ENCODE measurements at places on chromosomes 1 and 21.

DNA sequence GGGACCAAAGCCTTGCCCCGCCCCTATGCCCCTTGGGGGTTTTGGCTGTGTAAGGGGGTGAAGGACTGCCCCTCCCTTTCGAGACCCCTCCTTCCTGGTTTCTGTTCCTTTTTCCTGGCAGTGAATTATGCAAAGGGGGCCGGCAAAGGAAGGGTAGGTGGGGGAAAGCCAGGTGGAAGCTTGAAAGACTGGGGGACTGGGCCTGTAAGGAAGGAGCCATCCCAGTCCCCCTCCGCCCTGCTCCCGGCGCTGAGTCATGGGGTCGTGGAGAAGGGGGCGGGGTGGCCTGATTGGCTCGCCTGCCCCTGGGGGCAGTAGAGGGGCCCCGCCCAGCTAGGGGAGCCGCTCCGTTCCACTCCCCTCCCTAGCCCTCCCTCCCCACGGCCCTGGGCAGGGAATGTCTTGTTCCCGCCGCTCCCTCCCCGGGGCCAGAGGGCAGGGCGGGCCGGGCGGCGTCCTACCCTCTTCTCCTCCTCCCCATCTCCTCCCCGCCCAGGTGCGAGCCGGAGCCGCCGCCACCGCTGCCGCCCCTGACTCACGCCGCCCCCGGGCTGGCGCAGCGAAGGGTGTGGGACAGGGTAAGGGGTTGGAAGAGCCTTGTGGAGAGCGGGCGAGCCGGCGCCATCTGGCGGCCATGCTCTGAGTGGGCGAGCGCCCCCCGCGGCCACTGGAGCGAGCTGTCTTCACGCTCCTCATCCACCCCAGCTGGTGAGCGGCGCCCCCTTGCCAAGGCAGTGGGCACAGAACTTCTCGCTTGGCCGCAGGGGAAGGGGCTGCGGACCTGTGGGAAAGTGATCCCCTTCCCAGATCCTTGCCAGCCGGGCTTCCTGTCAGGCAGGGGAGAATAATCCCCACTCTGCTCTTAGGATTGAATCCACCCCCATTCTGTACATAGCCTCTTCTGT, 14.7 kb downstream of the ZBTB7B start:
- peak; percentile 82 for DNase-seq

- no peak for DNase-seq
Observed at GRCh38 chr1:114173680-114174079, 20.0 kb upstream of the SYT6 start.

DNA sequence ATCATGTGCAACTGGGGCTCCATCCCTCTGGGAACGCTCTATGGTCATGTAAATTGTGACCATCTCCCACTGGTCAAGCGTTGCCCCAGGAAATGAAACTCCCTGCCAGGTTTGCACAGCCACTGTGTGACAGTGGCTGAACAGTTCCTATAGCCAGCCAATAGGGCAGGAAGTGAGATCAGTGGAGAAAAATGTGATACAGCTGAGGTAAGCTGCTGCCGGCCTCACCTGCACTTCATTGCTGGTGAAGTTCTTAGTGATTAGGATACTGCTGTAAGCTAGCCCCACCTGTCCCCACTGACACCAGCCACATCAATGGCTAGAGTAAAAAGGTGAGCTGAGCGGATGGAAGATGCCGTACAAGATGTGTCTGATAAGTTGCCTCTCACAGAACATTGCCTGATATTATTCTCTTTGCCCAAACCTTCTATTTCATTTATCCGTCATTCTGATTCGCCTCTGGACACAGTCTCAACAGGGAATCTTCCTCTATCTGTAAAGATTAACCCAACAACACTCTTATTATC, 38.4 kb upstream of the CDC42BPA start:
- no peak for DNase-seq

- peak; percentile 35 for DNase-seq
Observed at GRCh38 chr1:33342041-33342723, 21.3 kb upstream of the A3GALT2 start.

GRCh38 chr1:201253906-201254624, 29.2 kb upstream of the PKP1 start:
- DNase-seq: no peak

DNA sequence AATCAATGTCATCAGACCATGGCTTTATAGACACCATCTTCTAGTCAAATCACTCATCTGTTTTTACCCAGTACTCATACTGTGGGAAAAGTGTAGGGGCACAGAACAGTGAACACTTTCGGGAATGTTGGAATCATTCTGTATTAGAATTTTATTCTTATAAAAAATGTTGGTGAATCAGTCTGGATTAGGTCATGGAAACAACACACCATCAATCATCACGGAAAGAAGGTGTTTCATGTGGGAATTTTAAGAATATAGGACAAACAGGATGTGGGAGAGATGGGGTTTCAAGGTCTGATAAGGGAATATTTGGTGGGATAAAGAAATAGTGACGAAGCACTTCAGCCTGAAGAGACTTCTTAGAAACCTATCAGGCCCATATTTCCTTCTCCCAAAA, 17.3 kb downstream of the GBP1 start:
- DNase-seq: no peak

DNA sequence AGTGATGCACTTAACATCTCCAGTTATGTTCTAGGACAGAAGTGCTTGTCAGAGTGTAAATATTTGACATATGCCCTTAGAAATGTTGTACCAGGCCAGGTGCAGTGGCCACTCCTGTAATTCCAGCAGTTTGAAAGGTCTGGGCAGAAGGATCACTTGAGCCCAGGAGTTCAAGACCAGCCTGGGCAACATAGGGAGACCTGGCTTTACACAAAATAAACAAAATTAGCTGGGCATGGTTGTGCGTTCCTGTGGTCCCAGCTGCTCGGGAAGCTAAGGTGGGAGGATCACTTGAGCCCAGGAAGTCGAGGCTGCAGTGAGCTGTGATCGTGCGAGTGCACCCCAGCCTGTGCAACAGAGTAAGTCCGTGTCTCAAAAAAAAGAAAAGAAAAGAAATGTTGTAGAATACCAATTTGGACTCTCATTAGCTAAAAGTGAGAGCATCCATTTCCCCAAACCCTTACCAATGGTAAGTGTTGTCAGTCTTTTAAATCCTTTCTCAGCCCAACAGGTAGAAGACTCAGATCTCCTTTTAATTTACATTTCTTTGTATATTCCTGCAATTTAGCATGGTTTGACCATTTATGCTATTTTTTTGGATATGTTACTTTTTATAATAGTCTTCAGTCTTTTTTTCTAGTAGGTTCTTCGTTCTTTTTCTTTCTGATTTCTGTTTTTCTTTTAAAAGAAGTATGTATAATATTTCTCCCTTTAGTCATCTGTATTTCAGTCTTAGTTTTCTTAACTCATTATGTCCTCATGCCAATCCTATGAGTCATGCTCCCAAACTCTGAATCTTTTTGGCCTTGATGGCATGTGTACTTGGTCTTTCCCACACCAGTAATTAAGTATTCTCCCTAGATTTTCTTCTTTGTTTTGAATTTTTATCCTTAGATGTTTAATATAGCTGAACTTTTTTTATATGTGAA, 74.4 kb downstream of the CAMTA1 start:
- DNase-seq: no peak

- no peak for DNase-seq
Observed at GRCh38 chr1:232276651-232277050, 353.3 kb downstream of the SIPA1L2 start.

DNA sequence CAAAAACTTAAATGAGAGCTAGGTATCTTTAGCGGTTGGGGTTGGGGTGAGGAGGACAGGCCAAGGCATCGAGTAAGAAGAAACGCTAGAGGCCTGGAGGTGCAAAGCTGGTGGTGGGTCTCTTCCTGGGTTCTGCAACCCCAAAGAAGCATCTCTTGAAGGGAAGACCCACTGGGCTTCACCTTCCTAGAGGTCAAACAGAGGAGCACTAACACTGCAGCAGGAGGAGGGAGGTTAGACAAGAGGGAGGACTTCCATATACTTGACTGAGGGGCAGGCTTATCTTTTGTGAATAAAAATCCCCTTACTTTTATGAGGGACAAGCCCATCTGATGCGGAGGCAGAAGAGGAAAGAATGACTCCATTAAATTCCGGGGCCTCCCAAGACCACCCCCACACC, 2.5 kb downstream of the MEX3A start:
- DNase-seq: no peak

DNA sequence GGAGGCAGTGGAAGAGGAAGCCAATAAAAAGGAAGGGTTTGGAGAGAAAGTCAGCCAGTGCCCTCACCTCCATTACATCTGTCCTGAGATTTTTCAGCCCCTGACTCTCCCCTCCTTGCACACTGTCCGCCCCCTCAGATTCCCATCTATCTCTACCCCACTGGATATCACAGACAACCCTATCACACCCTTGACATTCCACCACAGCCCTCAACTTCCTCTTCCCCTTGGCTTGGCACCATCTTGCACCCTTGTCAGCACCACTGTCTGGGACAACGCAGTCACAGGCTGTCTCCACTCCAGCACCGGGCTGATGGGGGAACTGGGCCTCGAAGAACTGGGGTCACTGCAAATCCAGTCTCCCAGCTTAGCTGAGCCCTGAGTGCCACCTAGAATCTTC, 14.2 kb upstream of the PLEKHA6 start:
- DNase-seq: no peak

- DNase-seq: peak; percentile 51
Observed at GRCh38 chr1:92485381-92486250, 1.1 kb downstream of the GFI1 start.

DNA sequence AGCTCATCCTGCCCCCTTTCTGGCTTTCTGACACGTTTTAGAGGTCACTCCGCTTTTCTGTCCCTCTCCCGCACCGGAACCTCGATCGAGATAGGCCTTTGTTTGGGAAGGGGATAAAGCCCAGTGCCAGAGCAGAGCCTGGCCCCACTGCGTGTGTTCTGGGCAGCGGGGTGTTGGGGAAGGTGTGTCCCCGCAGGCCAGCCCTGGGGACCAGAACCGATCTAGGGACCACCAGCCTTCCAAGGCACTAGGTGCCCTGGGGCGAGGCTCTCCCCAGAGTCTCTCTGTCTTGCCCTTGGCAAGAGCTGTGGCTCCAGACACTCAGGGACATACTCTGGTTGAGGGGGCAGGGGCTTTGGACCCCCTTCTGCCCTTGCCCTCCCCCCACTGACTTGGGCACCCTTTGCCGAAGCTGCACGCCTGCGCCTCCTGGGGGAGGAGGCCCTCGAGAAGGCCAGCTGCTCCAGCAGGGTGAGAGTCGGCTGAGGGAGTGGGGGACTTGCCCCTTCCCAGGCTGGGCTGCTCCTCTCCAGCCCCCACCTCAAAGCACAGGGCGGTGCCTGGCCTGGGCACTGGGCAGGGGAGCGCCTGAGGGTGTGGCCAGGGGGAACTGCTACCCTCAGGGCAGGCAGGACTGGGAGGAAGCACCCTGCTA, 16.4 kb downstream of the PRXL2B start:
- DNase-seq: no peak

DNA sequence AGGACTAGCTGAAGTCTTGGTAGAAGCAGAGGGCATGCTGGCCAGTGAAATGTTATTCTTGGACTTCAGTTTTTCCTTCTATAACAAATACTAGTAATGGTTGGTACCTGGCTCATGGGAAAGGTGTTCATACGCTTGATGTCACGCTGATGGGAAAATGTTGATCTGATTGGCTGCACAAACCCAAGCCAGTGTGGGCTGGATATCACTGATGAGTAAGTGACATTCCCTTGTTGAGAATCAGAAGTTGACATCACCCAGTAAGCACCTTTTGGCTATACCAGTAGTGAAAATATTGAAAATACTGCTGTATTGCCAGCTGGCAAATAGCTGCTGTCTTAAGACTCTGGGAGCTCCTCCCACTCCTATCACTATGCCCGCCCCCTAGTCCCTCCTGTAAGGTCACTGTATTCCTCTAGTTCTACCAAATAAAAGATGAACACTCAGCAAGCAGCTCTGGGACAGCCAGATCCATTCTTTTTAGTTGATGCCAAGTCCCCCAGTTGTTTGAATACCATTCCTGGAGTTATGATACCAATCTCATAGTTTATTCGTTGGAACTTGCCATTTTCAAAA, 168.2 kb downstream of the GRIK1 start:
- no peak for DNase-seq

DNA sequence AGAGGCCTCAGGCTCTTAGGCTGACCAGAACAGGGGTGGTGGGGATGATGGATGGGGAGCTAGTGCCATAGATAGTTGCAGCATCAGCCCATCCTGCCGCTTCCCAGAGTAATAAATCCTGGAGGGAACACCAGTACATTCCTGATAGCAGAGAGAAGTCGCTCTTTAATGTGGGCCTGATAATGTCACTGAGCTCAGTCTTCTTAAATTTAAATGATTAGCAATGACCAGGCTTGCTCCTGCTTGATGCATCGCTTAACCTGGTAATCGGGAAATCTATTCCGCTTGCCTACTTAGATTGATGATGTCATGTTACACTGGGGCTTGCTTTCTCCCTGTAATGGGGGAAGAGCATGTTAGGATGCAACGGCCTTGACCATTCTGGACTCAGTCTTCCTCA, 218.6 kb upstream of the PLXNA2 start:
- DNase-seq: no peak

DNA sequence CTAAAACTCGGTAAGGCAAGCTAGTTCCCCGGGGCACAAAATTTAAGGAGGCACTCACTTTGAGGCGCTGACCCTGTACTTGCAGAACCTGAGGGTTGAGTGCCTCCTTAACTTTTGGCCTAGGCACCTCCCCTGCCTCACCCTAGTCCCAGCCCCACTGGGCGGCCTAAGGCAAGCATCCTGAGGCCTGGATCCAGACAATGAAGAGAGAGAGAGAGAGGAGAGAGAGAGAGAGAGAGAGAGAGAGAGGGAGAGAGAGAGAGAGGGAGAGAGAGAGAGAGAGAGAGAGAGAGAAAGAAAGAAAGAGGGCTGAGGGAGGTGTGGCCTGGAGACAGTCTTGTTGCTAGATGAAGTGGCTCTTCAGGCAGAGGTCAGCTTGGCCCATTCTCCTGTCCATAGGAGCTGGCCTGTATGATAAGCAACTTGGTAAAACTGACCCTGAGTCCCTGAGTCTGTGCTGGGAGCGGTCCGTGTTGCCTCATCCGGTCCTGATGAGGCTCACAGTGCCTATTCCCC, 7.4 kb upstream of the LRRN2 start:
- no peak for DNase-seq

DNA sequence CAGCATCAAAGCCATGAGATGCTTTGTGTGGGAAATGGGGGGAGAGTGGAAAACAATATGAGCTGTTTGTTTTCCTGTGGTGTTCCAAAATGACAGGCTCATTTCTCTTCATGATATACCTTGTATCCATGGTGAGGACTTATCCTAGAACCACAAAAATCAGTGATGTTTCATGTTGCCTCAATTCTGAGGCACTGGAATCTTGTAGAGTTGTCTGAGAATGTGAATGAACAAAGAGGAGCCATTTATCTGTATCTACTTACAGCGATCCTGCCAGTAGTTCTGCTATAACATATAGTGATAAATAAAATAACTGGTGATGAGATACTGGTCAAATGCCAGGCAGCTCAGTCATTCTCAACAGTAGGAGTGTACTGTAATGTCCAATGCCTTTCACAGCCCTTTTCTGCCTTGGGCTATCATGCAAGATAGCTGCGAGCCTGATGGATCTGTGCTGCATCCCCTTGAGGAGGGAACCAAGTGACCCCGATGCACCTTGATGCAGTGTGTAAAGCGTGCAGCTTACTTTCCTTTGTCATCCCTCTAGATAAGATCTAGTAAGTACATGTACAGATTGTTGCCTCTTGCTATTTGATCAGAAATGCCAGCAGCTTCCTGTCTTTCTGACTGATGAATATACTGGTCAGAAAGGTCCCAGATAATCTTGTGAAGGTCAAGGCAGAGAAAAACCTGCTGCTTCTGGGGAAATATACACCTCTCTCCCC, 52.8 kb downstream of the SLC44A3 start:
- no peak for DNase-seq

- DNase-seq: no peak
Observed at GRCh38 chr1:157438613-157439012, 113.7 kb downstream of the FCRL5 start.

GRCh38 chr1:4322881-4323280, 331.5 kb upstream of the AJAP1 start:
- no peak for DNase-seq

- DNase-seq: no peak
Observed at GRCh38 chr1:221782477-221782876, 40.6 kb upstream of the DUSP10 start.
